ENCODE measurements at places on chromosomes 12 and 14.

- no peak for DNase-seq
These were observed 69.0 kb upstream of the DUSP6 start for GRCh38 chr12:89421092-89421835.

DNA sequence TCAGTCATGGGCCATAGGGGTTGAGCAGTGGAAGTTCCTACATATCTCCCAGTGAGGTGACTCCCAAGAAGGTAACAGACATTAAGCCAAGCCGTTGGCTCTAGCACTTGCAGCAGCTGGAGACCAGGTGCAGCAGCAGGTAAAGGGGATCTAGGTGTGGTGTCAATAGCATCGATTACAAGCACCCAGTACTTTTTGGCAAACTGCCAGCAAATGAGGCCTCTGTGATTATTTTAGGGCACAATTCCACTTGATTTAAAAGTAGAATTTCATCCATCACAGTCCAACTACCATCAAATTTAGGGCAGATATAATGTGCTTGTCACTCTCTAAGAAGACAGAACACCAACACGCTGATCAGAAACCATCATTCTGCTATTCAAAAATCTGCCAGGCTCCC is 224.1 kb upstream of the EGLN3 start:
- DNase-seq = no peak

DNA sequence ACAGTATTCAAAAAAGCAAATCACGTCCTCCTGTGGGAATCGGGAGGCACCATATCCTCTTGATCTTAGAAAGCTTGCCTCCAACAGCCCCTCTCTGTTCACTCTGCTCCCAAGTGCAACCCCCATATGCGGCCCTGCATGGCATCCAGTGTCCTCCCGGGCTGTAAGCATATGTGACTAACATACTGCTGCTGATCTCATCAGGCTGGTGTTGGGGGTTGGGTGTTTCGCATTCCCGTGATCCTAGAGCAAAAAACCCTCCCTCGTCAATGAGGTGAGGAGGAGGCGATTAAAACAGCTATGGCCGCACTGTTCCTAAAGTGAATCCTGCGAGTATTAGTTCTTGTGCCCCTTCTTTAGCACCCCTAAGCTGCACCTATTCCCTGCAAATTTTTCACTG is 28.1 kb upstream of the PPM1A start:
- DNase-seq = no peak

- DNase-seq = no peak
These were observed 187.1 kb upstream of the FAR2 start for GRCh38 chr12:28961948-28962384.

GRCh38 chr14:102096569-102097188 is 9.8 kb upstream of the HSP90AA1 start:
- peak; percentile 92 for DNase-seq

- DNase-seq = peak; percentile 88
These were observed 71.3 kb upstream of the GPATCH2L start for GRCh38 chr14:76080471-76080870.

- no peak for DNase-seq
These were observed 48.8 kb downstream of the SLC38A1 start for GRCh38 chr12:46219877-46220655.

- no peak for DNase-seq
These were observed 354.0 kb downstream of the NRXN3 start for GRCh38 chr14:78524196-78524595.

- DNase-seq = peak; percentile 96
These were observed 2.5 kb downstream of the DUSP6 start for GRCh38 chr12:89349814-89350213.

GRCh38 chr12:67320614-67321295 is 51.6 kb downstream of the CAND1 start:
- DNase-seq = no peak

GRCh38 chr14:50451854-50452253 is 55.2 kb upstream of the CDKL1 start:
- DNase-seq = no peak

GRCh38 chr14:33618361-33619105 is 332.3 kb downstream of the EGLN3 start:
- no peak for DNase-seq

- DNase-seq = no peak
These were observed 166.4 kb downstream of the TSPAN9 start for GRCh38 chr12:3243376-3244084.

DNA sequence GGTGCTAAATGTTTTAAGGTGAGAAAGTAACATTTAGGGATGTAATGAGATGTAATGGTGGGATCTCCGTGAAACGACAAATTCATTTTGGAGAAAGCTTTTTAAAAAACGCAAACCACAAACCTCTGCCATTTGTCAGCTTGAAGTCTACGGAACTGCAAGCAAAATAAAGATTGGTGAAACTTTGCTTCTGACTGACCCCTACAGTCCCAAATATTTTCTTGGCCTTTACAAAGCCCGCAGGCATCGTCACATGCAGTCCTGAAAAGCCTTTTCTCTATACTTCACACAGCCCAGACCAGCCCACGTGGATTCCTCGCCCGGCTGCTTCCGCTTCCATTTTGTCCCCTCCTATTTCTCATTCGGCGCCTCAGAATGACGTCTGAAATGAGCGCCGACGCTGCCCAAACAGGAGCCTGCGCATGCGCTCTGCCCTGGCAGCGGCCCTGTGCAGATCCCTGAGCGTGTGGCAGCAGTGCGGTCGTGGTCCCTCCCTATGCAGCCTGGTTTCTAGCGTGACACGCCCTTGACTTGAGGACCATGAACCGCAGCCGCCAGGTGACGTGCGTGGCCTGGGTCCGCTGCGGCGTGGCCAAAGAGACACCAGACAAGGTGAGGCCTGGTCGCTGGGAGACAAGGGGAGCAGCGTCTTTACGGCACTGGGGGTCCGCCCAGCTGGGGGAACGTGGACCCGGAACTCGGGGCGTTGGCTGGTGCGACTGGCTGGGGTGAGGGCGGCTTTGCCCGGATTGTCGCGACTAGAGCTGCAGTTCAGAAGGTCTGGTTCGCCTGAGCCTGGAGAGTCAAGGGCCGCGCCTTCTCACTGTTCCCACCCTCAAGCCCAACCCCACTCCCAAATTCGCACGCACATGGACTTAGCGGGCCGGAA is at the start of gene PWP1:
Gene PWP1, plus strand, starts transcription at position 440 of the 889 bp plus-strand sequence. Its CDS starts 101 bp downstream, at position 541.
- DNase-seq = peak; percentile 94

- DNase-seq = no peak
These were observed 34.3 kb upstream of the VWF start for GRCh38 chr12:6158749-6159148.

DNA sequence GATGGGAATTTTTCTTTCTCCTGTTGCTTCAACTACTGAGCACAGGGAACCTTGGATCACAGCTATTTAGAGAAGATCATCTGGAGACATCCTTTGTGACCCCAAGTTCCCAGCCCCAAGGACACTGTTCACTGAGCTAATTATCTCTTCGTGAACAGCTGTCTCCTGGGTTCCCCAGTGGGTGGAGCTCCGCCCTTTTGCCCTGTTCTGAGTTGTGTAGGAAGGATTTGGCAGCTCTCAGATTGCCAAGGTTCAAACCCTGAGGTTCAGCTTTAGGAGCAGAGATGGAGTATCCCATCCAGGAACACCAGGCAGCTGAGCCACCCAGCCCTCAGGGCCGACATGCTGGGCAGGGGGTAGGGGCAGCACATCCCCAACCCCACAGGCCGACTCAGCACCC is 32.0 kb downstream of the NGB start:
- DNase-seq = no peak

GRCh38 chr12:110007881-110008280 is 8.7 kb downstream of the ANKRD13A start:
- DNase-seq = no peak

DNA sequence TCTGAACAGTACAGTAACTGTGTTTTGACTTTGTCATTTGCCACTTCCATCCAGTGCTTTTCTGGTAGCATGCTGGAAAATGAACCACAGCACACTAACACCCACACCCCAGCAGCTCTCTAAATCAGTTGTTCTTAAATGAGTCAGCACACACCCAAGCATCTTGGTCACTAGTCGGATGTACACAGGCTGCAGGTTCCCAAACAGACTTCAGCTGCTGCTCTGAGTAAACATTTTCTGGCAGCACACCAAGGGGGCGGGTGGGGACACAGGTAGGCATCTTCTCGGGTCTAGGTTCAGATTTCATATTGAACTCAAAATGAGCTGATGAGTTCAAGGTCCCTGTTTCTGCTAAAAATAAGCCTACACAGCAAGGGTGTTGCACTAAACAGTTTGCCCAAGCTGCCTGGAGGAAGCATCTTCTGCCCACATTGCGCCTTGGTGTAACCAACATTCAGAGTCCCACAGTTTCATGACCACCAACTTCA is 39.8 kb downstream of the IFNG start:
- no peak for DNase-seq

GRCh38 chr12:43309959-43310358 is 242.0 kb downstream of the ADAMTS20 start:
- DNase-seq = no peak

- no peak for DNase-seq
These were observed 29.8 kb downstream of the TRAF3 start for GRCh38 chr14:102807013-102807406.

- DNase-seq = no peak
These were observed 159.1 kb upstream of the LMNTD1 start for GRCh38 chr12:25712169-25712568.

DNA sequence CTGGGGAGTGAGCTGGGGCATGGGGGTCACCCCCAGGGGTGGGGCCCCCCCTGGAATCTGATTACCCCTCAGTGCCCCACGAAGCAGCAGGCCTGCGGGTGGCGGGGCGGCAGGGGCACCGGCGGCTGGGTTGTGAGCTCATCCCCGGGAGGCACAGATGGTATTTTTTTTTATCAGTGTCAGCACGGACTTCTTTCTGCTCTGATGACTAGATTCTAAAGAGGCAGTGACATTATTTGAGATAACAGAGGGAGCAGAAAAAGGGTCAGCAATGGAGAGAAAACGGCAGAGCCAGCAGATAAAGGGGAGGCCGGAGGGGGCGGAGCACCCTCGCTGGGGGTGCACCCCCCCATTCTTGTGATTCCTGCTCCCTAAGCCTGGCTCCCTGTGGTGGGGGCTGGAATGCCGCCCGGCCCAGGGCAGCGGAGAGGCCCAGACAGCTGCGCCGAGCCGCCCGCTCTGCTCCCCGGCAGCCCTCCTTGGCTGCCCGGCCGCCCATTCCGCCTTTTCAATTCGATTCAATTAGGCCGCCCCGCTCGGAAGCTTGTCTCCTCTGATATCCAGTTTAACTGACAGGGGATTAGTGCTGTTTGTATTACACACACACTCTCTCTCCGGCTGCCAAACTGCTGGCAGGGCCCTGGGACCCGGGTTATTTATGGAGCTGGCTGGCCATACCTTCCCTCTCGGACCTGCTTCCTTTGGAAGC is 32.9 kb downstream of the MVK start:
- DNase-seq = peak; percentile 73

GRCh38 chr12:88546226-88546625 is 34.0 kb downstream of the KITLG start:
- DNase-seq = no peak

DNA sequence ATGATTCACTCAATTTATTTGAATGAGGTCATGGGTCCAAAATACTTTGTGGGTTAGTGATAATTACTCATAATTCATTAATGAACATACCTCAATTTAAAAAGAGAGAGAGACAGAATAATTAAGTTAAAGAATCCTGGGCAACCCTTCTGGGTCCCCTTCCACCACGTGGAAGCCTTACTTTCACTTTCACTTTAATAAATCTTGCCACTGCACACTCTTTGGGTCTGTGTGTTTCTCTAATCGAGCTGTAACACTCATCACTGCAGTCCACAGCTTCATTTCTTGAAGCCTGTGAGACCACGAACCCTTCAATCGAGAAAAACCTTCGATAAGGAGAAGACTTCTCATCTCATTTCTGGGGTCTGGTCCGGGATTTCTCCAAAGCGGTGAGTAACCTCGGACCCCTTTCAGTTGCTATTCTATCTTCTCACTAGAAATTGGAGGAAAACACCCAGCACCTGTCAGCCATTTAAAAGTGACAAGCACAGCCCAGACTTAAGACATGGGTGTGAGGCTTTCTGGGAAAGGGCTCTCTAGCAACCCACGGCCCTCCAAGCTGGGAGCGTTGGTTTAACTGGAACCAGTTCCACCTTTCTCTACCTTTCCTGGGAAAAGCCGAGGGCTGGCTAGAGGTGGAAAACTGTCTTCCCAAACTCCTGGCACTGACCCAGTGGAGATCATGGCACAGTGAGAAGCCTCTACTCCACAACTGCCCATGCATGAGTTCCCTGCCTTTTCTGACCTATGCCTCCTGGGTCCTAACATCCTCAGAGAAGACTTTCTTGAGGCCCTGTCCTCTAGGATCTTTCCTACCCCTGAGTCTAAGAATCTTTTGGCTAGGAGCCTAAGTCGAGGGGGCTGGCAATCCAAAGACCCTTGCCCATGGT is 148.8 kb upstream of the ATF7IP start:
- no peak for DNase-seq

GRCh38 chr14:100783630-100784370 is 42.1 kb upstream of the MEG3 start:
- no peak for DNase-seq

DNA sequence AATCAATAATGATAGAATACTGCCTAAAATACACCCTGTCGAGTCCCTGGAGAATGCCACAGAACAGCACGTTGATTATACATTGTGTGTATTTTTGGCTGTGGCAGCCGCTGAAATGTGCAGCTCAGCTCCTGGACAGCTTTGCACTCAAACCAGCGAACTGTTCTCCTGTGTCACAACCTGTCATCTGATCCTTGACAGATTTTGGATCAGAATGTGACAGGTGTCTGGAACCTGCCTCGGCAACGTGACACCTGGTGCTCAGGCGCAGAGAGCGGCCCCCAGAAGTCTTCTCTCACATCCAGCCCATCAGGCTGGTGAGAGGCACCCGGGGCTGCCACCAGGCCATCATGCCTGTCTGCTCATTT is 19.3 kb downstream of the MVK start:
- DNase-seq = no peak

GRCh38 chr12:95623554-95624170 is 72.4 kb upstream of the USP44 start:
- DNase-seq = peak; percentile 93

DNA sequence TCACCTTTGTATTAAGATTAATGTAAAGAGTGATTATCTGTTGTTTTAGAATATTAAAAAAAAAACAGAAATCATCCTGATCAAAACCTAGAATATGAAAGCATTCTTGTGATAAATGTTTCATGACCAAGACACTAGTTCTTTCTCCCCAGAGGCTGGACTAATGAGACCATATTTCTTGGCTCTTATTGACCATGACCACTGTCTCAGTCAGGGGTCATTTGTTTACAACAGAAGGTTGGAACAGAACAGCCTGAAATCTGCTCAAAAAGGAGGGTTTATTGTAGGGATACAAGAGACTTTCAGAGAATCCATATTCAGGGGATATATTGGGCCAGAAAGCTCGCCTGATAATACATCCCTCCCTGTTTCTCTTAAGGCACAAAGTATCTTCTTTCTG is 87.7 kb downstream of the TMEM30B start:
- DNase-seq = no peak

DNA sequence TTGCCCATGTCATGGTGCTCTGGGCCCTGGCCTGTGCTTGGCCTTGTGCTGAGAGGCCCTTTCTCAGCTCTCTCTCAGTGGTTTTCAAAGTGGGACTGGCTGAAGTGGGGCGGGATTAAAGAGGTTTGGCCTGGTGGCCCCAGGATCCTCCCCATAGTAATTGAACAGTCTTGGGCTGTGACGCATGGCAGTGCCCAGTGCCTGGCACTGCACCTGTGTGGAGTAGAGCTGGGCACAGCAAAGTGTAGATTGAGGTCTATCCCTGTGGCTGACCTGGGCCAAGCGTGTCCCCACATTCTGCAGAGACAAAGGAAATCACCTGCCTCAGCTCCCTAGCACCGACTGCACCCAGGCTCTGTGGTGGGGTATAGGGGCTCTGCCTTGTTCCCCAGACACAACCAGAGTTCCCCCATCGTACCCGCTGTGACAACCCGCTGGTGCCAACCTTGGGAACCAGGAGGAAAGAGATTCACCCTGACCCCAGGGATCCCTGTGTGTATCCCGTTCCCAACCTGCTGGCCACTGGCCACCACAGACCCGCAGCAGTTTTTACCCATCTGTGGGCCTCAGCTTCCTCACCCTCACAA is 9.9 kb upstream of the CYP46A1 start:
- no peak for DNase-seq

Data from HAP-1 (cell line).